ENCODE measurements at places on chromosomes 2 and 18. TPM values are rescaled to one million over a fixed set of nuclear protein-coding genes. Genes with fewer than 3 reads are reported as not detected.

Gene RNF152
- 0.10 TPM for total RNA-seq

Gene GTF3C2
- total RNA-seq: 72.3 TPM

Gene IL36G
- not detected for total RNA-seq

Gene RUFY4
- total RNA-seq: 1.8 TPM

- H3K27me3 ChIP-seq: peaks cover 8% of the 10 kb centered on the region
- peak; percentile 35 for DNase-seq
- no peaks in the 10 kb centered on the region for H3K36me3 ChIP-seq
Measured at GRCh38 chr2:241803387-241804325, 5.3 kb upstream of the NEU4 start.

DNA sequence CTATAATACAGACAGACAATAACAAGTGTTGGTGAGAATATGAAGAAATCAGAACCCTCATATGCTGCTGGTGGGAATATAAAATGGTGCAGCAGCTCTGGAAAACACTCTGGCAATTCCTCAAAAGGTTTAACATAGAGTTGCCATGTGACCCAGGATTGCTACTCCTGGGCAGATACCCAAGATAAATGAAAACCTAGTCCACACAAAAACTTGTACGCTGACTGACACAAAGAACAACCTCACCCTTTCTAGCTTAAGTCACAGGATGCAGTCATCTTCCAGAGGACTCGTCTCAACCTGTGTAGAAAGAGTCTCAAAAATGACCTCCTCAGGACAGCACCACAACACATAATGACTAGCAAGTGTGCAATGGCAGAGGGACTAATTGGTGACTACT is 71.6 kb upstream of the ACAA2 start:
- H3K4me1 ChIP-seq: no peaks in the 10 kb centered on the region
- H3K4me3 ChIP-seq: no peak overlapping the region
- no peak for DNase-seq
- H3K27me3 ChIP-seq: peaks cover 5% of the 10 kb centered on the region

DNA sequence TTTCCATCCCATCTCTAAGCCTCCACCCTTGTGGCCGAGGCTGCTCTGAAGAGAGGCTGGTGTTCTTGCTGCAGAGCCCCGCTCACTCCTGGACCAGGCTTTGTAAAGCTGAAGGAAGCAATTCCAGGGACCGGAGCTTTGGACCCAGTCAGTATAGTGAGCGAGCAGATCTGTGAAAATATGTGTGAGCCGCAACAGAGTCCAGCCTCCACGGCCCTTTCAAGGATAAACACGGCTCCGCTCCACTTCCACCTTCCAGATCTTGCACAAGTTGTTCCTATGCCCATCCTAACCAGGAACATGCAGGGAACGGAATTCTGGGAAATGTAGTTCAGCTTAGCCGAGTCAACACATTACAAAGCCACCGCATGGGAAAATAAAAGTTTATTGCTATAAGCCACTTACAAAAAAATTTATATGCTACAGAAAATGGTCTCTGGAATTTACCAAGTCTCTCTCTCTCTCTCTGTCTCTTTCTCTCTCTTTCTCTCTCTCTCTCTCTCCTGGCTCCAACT is 151.7 kb upstream of the ZNF521 start:
- no peak overlapping the region for H3K27ac ChIP-seq
- peaks cover 3% of the 10 kb centered on the region for H3K27me3 ChIP-seq
- no peak for DNase-seq
- H3K4me1 ChIP-seq: no peaks in the 10 kb centered on the region
- no peaks in the 10 kb centered on the region for H3K36me3 ChIP-seq

DNA sequence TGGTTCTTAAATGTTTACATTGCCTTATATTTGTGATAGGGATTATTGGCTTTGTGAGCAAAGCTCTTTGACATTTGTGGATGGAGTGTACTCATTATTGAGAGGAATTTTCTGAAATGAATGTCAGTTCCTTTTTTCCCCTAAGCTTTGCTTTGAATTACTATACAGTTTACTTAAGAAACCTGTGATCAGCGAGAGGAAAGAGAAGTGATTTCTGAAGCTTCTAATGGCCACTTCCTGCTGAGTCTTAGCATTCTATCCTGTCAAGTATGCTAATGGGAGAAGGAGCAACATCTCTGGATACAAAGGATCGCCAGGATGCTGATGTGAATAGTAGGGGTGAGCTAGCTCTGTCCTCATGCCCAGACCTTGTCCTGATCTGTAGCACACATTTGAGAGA is 47.8 kb upstream of the MGAT5 start:
- no peaks in the 10 kb centered on the region for H3K27me3 ChIP-seq
- no peak overlapping the region for H3K27ac ChIP-seq
- H3K4me1 ChIP-seq: peaks cover 9% of the 10 kb centered on the region
- DNase-seq: no peak
- no peaks in the 10 kb centered on the region for H3K36me3 ChIP-seq
- no peak overlapping the region for H3K4me3 ChIP-seq

DNA sequence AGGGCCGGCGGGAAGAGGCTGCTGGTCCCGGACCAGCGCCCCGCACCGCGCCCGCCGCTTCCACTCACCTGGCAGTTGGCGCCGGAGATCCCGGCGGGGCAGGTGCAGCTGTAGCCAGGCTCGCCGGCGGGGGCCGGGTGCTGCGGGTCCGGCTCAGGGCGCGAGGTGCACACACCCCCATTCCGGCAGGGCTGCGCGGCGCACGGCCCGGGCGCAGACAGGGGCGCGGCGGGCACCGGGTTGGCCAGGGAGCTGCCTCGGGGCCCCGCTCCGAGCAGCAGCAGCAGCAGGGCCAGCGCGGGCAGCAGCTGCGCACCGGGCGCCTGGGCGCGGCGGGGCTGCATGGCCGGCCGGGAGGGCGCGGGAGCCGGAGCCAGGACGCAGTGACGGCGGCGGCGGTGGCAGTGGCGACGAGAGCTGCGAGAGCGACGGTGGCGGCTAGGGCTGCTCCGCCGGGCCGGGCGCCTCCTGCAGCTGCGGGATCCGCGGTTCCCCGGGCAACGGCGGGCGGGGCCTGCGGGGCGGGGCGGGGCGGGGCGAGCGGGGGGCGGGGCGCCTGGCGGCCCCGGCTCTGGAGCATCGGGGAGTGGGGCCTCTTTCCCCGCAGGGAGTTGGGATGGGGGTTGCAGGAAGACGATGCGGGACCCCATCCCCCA is at the start of gene DNER:
TSS of gene DNER (minus strand) at position 476 of the 656 bp plus-strand sequence. CDS start at position 344, 132 bp downstream.
- H3K27ac ChIP-seq: no peak within 1 kb of the TSS
- DNase-seq: peak; percentile 58
- peaks cover 11% of the 10 kb centered on the region for H3K4me1 ChIP-seq

- peaks cover 61% of the 10 kb centered on the region for H3K27me3 ChIP-seq
- no peak overlapping the region for H3K27ac ChIP-seq
- H3K36me3 ChIP-seq: no peaks in the 10 kb centered on the region
- H3K4me3 ChIP-seq: no peak overlapping the region
- H3K4me1 ChIP-seq: peaks cover 8% of the 10 kb centered on the region
Measured at GRCh38 chr18:26655525-26656430, 107.4 kb upstream of the KCTD1 start.

DNA sequence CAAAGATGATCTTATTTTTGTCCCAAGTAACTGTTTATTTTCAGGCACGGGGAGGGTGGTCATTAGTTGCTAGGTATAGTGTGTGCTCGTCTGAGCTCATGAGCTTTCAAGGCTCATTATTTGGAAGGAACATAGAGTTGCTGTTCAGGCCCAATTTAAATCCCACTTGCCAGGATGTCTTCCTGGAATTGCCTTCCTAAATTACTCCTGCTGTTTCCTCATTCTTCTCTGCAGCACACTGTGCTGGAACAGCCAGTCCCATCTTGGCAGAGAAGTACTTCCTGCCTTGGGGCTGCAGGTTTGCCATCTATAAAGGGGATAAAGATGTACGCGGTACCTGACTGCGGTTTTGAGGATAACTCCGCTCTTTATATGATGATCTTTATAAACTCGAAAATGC is 37.3 kb downstream of the GREB1 start:
- H3K36me3 ChIP-seq: no peaks in the 10 kb centered on the region
- no peaks in the 10 kb centered on the region for H3K4me1 ChIP-seq
- H3K27ac ChIP-seq: no peak overlapping the region
- no peaks in the 10 kb centered on the region for H3K27me3 ChIP-seq
- DNase-seq: no peak
- H3K4me3 ChIP-seq: no peak overlapping the region

- peaks cover 3% of the 10 kb centered on the region for H3K36me3 ChIP-seq
- H3K4me1 ChIP-seq: no peaks in the 10 kb centered on the region
- no peak overlapping the region for H3K4me3 ChIP-seq
- H3K27me3 ChIP-seq: no peaks in the 10 kb centered on the region
Measured at GRCh38 chr2:10208736-10209135, 86.2 kb downstream of the RRM2 start.

GRCh38 chr18:12770469-12771219 is 67.8 kb downstream of the PSMG2 start:
- H3K27me3 ChIP-seq: no peaks in the 10 kb centered on the region
